ENCODE measurements at places on chromosomes 12 and 14.
A peak's percentile ranks its signal among the peaks of the same experiment; 100 is the strongest.

- DNase-seq, result no peak
Measured at GRCh38 chr14:90848944-90849731, 32.9 kb upstream of the TTC7B start.

- peak; percentile 72 for DNase-seq
Measured at GRCh38 chr14:99590746-99591555, 13.1 kb downstream of the CCDC85C start.

DNA sequence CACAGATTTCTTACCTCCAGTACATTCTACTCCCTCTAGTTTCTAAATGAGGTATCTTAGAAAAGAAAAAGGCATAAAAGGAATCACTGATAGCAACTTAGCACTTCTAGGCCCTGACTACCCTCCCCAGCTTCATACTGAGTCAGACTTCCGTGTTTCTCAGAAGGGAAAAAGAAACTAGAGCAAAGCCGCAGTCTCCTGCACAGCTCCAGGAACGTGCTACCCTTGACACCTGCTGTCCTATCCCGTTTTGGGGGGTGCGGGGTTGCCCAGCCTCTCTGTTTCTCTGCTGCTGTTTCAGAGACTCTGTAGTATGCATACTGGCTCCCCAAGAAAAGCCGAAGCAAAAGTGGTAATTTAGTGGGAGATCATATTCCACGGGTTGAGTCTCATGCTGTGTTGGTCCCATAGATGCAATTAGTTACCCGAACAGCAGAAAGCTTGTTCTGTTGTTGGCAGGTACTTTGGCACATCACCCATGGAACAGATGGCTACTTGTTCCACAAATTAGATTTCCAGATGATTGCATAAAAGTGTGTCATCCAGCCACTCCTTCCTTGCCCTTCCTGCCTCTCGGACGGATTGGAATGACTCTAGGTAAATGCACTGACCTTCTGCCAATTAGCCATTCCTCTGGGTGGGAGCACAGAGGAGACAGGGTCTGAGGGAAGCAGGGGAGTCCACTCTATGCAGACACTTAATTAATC, 438.1 kb downstream of the FUT8 start:
- no peak for DNase-seq

- DNase-seq, result no peak
Measured at GRCh38 chr14:65440230-65440629, 27.7 kb downstream of the FUT8 start.

GRCh38 chr14:101604228-101604934, 43.1 kb downstream of the DIO3 start:
- peak; percentile 8 for DNase-seq

- no peak for DNase-seq
Measured at GRCh38 chr14:105165761-105166485, 2.7 kb downstream of the JAG2 start.

DNA sequence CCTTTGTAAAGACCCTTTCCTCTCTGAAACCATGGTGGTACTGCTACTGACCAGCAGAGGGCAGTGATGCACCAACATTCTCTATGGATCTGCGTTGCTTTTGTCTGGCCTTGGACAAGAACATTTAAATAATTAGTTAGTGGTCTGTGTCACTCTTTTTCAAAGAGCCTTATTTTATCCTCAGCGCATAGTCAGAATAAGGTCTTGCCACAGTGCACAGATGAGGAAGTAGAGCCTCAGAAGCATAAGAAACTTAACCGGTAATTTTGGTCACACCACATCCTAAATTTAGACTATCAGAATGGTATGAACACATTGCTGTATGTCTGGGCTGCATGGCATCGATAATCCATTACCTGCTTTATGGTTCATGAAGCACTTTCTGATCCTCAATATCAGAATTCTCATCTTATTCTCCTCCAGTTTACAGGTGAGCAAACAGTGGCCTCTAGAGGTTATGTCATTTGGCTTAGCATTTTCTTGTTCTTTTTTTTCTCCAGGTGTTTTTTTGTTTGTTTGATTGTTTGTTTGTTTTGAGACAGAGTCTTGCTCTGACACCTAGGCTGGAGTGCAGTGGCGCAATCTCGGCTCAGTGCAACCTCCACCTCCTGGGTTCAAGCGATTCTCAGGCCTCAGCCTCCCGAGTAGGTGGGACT, 23.7 kb upstream of the IFT81 start:
- DNase-seq, result peak; percentile 71
